Left forelimb (tissue), 1 donor: ENCODE measurements at places on chromosomes 4 and X.

DNA sequence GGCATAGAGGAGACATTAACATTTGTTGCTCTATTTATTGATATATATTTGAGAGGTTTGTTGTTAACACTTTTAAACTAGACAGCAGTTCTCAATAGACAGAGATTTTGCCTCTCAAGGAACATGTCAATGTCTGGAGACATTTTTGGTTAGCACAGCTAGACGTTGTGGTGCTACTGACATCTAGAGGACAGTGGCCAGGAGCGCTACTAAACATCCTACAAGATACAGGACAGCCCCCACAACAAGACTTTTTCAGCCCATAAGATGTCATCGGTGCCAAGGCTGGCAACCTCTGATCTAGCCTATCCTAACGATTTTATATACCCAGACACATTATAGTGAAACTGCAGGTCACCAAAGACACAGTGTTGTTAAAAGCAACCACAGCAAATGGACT, 18.4 kb upstream of the CTSO start:
- no peak for DNase-seq

DNA sequence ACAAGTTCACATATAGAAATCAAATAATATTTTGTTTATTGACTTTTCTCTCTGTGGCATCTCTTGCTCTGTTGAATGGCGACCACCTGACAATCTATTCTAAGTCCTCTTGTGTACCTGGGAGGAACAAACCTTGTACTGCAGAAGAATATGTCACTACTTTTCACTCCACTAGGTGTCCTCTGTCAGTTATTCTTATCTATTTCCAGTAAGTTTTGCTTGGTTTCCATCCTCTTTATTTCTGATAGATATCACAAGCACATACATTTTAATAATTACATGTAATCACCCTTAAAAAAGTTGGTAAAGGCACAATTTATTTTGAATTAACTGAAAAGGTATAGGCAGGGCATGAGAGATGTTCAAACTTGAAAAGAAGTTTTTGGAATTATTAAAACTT, 238.4 kb downstream of the SNCA start:
- no peak for DNase-seq

DNA sequence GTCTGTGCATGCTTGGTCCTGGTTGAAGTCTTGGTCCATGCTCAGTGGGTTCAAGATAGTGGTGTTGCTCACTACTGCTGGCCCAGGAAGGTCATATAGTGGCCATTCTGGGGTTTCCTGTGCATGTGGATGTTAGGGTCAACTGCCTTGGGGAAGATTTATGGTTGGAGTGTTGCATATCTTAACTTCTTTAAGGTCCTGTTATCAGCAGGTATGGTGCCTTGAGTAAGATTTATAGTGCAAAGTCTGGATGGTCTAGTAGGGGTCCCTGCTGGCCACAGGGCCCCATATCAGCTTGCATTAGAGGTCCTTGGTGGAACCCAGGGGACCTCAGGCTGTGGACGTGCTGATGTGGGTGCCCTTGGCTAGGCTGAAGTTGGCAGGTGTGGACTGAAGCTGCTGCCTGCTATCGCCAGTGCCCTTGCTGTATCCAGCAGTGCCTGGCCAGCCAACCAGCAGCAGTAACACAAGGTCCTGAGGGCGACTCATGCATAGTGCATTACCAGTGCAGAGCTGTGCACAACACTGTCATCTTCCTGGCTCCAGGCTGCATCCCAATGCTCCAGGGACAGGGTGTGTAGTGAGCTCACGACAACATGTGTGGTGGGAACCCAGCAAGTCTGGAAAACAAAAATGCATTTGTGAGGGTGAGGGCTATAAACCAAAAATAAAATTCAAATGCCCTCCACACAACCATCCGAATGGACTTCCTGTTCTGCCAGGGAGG, 61.0 kb downstream of the BEX3 start:
- no peak for DNase-seq

- no peak for DNase-seq
Measured at GRCh38 chr4:3019145-3019846, 55.0 kb downstream of the HTT-AS start.

GRCh38 chr4:80694171-80694570, 336.3 kb upstream of the BMP3 start:
- no peak for DNase-seq

- no peak for DNase-seq
Measured at GRCh38 chr4:122045533-122045932, 93.7 kb upstream of the TRPC3 start.

DNA sequence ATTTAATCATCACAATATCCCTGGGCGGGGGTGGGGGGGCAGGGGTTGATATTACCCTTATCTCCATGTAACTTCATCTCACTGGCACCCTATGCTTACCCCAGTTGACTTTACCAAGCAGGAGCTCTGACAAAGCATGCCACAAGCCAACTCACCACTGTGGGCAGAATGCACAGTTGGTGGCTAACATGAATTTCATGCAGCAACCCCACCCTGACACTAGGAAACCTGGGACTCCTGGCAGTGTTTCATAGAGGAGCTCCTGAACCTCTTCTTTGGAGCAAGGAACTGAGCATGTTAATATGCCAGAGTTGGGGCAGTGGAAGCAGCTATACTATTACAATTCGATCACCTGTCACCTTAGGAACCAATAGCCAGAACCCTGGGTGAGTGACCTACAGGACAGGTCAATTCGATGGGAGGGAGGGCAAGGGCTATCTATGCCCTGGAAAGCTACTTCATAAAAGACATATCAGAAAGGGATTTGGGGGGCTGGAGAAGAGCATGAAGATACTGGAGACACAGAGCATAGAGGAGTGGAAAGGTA, 97.2 kb upstream of the ACSL4 start:
- DNase-seq: no peak
